ENCODE measurements at places on chromosomes 2 and 18. TPM values are rescaled to one million over a fixed set of nuclear protein-coding genes. Genes with fewer than 3 reads are reported as not detected.

- DNase-seq: peak; percentile 84
These were observed 121.2 kb upstream of the SLC35G4 start for GRCh38 chr18:11488175-11488574.

- DNase-seq: no peak
These were observed 31.2 kb upstream of the MYCN start for GRCh38 chr2:15909157-15909556.

DNA sequence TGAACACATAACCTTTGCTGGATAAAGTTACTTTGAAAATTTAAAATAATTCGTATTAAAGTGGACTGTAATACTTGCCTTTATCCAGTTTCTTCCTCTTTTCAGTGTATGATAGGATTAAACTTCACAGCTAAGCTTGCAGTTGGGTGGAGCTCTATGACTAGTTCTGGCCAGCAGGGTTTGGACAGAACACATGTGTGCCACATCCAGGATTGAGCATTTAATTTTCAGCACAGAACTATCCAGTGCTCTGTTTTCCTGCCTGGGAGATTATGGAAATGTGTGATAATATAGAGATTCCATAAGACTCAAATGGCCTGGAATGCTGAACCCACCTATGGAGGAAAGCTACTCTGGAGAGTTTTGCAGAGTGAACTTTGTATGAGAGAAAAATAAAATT, 200.2 kb downstream of the OSR1 start:
- no peak for DNase-seq

DNA sequence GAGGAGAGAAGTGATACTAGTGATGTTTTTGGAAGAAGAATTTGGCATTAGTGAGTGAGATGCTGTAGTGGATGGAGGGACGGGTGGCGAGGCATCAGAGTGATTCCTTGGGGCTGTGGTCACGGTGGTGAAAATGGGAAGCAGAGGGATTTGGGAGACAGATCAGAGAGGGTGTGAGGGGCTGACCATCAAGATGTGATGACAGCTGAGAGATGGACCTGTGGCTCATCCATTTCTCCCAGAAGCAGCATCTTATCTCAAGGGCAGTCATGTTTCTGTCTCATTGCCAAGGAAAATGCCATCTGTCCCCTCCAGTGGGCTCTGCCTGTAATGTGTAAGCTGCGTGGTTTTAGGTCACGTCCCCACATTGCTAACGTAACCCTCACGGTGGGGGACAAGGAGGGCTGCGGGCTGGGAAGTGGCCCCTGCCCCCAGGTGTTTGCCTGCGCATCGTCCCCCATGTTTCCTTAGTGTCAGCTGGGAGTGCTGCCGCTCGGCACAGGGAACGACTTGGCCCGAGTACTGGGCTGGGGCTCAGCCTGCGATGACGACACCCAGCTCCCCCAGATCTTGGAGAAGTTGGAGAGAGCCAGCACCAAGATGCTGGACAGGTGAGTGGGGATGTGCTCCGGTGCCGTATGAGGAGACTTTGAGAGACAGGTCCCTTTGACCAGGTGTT, 91.0 kb downstream of the DGKD start:
- no peak for DNase-seq

DNA sequence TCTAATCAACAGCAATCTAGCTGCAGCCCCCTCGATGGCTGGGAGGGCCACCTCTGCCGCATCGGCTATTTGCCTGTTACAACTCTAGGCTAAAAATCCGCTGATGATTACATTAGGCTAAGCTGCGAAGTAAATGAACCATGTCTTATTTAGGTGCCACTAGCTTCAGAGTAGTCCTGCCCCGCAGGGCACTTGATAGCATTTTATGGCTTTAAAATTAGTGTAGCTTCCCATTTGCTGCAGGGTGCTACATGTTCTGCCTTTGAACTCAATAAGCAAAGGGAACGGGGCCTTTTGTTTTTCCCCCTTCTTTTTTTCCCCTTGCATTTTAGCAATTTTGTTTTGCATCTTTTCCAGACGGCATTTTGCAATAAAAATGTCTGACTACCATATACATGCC, 270.2 kb downstream of the GBX2 start:
- no peak for DNase-seq

GRCh38 chr18:25240420-25240770, 111.6 kb downstream of the ZNF521 start:
- no peak for DNase-seq

DNA sequence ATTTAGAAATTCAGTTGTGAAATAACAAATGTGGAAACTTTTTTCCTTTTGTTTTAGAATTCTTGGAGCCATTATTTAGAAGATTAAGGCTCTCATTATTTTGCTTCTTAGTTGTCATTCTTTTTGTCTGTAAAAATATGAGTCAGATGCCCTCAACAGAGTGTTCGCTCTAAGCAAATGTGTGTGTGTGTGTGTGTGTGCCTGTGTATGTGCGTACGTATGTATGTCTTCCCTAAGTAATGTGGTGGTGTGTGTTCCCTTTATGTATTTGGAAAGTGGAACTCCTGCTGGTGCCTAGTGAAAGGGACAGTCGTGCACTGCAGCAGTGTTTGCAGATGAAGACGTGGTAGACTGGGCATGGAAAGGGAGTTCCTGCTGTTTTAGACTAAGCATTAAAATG, 27.5 kb downstream of the ZNF407 start:
- DNase-seq: no peak

DNA sequence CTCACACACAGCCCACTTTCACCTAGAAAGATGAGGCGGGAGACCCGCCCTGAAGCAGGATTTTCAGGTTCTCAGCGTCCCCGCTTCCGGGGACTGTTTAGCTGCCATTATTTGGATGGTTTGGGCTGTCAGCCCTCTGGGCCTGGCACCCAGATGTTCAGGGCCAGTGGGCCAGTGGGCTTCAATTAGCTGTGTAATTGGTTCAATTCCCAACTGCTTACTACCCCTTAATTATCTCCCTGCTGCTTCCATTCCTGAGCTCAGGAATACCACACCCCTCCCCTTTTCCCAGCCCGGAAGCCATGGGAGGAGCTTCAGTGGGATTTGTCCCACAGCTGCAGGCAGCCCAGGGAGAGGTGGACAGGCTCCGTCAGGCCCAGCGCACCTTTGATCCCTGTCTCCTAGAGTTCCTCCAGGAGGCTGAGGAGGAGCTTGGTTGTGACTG, 114.1 kb upstream of the MYCN start:
- no peak for DNase-seq

DNA sequence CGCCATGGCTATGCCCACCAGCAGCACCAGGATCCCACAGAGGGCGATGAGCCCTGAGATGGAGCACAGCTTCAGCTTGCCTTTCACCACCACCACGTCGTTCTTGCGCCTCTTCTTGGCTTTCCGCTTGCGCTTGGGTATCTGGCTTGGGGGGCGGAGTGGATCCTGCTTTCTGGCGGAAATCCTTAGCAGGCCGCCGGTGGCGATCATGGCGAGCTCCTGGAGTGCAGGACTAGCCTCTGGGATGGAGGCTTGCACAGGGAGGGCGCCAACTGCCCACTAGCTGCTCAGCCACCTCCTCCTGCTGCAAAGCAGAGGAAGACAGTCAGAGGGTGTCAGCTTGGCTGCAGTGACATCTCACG, 3.5 kb downstream of the TMEM200C start:
- DNase-seq: no peak

DNA sequence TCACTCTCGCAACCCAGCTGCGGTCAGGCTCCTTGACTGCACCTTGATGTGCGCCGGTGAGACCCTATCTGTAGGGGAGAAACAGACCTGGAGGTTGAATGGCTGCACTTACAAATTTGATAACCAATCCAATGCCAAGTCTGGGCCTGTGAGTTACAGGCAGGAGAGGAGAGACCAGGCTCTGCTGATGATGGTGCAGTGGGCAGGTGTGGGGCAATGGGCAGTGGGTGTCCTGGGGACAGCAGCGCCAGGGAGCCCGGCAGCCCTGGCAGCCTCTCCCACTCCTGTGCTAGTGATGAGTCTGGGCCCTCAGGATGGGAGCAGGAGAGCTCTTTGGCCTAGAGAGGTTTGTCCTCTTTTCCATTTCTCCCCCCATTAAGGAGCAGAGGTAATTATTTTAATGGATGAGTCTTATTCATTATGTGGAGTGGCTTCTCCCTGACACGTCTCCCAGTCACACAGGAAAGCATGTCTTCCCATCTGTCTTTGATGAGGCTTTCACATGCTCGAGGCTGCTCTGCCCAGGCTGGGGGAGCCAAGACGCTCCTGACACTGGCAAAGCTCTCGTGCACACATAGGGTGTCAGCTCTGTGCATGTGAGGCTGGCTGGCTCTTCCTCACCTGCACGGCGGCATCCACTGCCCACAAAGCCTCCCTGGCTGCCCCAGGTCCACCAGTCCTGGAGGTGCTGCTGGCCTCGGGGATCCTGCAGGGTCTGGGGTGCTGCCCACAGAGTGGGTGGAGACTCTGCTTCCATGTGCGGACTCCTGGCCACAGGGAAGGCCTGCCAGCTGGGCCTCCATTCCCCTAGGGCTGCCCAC, 10.0 kb upstream of the ALLC start:
- no peak for DNase-seq

DNA sequence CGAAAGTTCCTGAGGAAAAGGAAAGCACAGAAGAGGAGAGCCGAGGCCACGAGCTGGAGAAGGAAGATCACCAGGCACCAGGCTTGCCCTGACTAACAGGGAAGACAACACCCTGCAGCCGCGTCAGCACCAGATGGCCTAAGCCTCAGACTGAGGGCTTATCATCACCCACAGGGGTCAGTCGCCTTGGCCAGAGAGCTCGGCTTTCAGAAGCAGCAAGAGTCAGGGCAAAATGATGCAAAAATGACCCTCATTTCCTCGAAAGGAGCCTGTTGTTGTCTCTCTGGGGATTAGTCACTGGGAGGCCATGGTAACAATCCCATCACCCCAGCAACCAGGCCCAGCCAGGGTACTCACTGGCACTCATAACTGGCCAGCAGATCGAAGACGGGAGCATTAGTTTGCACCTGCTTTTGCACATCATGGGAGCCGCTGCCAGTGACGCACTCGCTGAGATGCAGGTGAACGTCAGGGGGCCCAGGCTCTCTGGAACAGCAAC, 42.7 kb upstream of the ZFP36L2 start:
- DNase-seq: no peak

DNA sequence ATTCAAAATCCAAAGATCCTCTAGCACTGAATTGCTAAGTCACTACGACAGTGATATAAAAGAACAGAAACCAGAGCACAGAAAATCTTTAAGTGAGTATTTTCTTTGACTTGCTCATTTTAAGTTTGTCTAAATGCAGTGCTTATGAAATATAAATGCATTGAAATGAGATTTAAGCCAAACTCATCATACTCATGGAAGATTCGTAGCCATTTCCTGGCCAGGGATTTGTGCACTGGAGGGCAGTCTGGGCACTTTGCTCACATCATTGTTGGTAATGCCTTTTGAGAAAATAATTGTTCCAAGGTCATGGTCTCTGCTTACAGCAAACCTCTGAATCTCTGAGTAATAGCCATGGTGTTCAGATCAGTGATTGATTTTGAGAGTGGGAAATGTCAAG, 307.7 kb downstream of the ARHGAP15 start:
- DNase-seq: no peak

DNA sequence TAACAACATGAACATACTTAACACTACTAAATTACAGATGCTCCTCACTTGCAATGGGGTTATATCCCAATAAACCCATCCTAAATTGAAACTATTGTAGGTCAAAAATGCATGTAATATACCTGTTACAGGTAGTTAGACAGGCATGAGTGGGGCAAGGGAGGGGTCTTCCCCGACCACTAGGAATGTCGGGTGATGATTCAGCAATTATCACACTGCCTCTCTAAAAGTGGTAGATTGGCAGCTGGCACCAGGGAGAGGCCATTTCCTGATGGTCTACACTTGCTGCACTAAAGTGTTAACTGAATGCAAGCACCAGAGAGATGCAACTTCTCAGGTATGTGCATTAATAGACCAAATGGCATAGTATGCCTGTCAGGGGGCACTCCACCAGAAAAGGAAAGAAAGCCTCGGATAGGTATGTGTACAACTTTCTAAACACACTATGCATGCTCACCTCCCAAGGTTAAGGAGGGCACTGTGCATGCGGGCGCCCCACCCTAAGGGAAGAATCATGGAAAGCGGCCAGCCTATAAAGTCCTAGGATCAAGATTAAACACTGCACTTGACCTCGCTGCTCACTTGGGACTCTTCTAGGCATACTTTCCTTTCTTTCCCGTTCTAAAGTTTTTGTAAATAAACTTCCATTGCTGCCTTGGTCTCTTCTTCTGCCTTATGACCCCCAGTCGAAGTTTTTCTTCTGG, 35.6 kb downstream of the PIGN start:
- DNase-seq: no peak

- DNase-seq: peak; percentile 63
These were observed 62.5 kb downstream of the STK39 start for GRCh38 chr2:168184681-168185513.

GRCh38 chr2:15177103-15177502, 384.0 kb downstream of the NBAS start:
- DNase-seq: peak; percentile 76

- DNase-seq: no peak
These were observed 7.3 kb downstream of the EMILIN2 start for GRCh38 chr18:2853926-2854664.

The C2orf15 gene
- 0.60 TPM for total RNA-seq

The CXCR1 gene
- total RNA-seq: 0.28 TPM

The DOCK10 gene
- total RNA-seq: 8.7 TPM

The TEX44 gene
- total RNA-seq: not detected

The CYBRD1 gene
- total RNA-seq: 33.0 TPM

All from foreskin keratinocyte (primary cell).